AML-193 (cell line): ENCODE measurements at places on chromosomes 2 and 18.

DNA sequence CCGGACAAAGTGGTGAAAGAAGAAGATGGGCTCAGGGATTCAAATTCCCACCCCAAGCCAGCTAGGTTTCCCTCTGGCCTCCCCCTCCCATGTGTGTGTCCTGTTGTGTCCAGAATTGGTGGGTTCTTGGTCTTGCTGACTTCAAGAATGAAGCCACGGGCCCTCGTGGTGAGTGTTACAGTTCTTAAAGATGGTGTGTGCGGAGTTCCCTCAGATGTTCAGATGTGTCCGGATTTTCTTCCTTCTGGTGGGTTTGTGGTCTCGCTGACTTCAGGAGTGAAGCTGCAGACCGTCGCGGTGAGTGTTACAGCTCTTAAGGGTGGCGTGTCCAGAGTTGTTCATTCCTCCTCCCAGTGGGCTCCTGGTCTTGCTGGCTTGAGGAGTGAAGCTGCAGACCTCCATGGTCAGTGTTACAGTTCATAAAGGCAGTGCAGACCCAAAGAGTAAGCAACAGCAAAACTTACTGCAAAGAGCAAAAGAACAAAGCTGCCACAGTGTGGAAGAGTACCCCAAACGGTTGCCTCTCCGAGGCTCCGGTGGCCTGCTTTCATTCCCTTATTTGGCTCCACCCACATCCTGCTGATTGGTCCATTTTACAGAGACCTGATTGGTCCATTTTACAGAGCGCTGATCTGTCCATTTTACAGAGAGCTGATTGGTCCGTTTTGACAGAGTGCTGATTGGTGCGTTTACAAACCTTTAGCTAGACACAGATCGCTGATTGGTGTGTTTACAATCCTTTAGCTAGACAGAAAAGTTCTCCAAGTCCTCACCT is 37.7 kb upstream of the KLF11 start:
- DNase-seq, result no peak

GRCh38 chr2:78465707-78466106 is 559.8 kb upstream of the REG3G start:
- DNase-seq, result no peak

GRCh38 chr2:97988722-97989121 is 7.0 kb downstream of the TMEM131 start:
- DNase-seq, result no peak

DNA sequence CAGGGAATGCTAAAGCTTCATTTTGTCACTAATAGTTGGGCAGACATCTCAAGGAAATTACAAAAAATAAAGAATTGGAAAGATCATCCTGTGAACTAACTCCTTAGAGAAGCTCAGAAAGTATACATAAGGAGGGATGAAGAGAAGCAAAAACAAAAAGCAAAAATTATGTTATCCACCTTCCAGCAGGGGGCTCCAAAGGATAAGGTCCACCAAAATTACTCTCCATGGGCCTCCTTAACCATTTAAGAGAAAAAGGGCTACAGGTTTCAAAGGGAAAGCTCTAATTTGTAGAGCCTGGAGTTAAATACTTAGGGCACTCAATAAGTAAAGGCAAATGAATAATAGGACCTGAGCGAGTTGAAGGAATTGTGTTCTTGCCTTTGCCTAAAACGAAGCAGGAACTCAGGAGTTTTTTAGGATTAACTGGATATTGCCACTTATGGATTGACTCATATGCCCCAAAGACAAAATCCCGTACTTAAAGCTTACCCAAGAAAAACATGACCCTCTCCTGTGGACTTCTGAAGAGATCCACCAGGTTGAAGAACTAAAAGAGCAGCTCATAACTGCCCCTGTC is 1167.9 kb downstream of the DSC3 start:
- peak; percentile 43 for DNase-seq

DNA sequence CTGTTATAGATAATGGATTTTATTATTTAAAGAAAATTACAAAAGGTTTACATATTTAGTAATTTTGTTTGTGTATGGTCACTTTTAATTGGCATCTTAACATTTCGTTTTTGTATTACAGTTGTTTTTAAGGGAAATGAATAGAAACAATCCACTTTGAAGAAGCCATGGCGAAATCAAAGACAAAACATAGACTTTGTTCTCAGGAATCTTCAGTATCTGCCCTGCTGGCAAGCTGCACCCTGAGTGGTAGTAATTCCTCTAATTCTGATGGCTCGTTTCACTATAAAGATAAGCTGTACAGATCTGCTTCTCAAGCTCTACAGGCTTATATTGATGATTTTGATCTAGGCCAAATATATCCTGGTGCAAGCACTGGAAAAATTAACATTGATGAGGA is 2.7 kb downstream of the C18orf54 start:
- DNase-seq, result no peak
